ENCODE measurements at places on chromosomes 5 and 9.
A peak's percentile ranks its signal among the peaks of the same experiment; 100 is the strongest.

GRCh38 chr5:180081481-180081880 lies 9.9 kb upstream of the RNF130 start:
- no peak for DNase-seq

DNA sequence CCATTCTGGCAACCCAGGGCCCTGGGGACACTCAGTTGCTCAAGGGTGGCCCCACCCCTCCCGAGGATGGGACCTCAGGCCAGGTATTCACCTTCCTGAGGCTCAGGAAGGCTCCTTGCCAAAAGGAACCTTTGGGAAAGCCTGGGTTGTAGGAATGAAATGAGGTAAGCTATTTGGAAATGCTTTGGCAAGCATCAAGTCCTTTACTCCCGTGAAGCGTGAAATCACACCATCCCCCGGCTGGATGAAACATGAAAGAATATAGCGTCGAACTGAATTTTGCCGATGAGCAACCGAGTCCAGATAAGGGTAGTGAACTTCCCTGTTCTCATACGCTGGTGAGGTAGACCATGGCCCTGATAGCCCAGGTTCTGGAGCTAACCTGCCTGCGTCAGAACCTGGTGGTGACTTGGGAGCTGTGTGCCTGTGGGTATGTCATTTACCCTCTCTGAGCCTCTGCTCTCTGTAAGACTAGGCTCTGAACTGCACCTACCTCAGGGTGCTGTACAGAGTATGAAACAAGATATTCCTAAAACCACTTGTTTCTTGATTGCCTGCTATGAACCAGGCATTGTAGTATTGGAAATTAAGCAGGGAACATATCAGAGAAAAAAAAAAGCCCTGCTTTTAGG lies 105.3 kb upstream of the BOD1 start:
- DNase-seq, result no peak

DNA sequence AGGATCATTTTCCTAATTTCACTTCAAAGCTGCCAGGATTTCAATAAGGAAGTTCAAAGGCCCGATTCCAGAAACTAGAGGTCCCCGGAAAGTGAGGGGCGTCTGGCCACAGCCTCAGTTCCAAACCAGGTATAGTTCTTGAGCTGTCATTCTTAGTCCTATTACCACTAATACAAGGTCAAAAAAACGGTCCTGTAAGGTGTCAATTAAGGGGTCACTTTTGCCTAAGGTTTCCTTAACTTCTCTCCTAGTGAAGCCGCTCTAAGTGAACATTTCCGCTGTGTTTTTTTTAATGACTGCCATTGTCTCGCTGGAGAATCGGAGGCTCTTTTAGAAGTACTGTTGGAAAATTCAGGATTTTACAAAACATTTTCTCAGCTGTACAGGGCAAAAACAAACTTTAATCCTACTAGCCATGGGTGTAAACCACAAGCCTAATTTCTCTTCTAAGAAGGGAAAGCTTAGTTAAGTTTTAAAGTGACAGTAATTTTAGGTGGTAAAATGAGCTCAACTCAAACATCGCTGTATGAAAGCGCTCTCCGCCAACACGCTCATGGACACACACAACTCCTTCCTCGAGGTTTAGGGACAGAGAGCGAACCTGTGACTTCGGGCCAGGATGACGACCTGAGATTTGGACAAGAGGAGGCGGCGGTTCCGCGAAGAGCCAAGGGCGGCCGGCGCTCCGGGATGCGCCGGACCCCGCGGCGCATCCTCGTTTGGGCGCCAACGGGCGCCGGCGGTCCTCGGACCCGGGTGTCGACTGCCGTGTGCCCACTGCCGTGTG lies 76.7 kb upstream of the IFNE start:
- DNase-seq, result peak; percentile 25

DNA sequence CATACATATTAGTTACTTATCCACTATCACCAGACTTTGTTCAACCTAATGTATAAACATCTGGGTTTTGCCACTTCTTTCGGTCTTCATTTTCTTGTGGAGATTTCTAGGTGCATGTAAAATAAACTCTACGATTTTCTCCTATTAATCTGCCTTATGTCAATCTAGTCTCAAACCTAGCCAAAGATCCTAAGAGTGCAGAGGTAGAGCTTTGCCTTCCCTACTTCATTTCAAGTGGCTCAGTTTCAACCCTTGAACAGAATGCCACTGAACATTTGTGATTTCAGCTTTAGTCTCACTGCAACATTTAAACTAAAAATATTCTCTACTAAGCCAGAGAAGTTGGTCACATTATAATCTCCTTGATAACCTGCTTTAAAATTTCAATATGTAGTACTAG lies 94.0 kb downstream of the EDIL3 start:
- no peak for DNase-seq

DNA sequence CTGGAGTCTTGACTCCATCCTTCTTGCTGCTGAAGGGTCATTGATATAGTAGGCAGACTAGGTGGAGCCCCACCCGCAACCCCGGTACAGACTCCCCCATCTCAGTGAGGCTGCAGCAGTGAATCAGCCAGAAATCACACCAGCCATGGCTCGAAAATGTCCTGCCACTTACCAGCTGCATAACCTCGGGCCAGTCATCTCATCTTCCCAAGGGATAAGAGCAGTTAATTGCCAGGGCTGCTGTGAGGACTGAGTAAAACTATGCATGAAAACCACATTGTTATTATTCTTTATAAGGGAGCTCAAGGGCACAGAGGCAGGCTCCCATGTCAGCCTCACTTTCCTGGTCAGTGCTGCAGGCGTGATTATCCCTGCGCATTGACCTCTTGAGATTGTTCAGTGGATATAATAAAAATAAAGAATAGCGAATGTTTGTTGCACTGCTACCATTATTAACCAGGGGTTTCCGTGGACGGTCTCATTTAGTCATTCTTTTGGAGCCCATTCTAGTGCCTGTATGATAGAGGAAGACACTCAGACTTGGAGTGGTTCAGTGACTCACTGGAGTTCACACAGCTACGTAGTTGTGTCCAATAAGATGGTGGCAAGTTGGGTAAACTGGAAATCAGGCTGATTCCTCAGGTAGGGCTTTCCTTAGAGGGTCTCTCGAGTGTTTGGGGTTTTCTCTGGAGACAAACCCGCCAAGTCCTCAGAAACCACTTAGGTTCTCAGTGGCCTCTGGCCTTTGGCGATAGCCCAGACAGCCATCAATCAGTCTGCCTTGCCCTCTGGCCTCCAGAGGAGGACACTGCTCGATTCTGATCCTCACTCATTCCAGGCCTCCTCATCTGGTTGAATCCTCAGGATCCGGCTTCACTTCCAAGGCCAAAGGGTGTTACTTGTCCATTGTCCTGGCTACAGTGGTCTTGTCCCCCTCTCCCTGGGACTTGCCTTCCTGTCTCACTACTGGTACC lies 39.9 kb downstream of the COL15A1 start:
- no peak for DNase-seq

GRCh38 chr5:33938881-33939280 lies 2.7 kb downstream of the RXFP3 start:
- no peak for DNase-seq

DNA sequence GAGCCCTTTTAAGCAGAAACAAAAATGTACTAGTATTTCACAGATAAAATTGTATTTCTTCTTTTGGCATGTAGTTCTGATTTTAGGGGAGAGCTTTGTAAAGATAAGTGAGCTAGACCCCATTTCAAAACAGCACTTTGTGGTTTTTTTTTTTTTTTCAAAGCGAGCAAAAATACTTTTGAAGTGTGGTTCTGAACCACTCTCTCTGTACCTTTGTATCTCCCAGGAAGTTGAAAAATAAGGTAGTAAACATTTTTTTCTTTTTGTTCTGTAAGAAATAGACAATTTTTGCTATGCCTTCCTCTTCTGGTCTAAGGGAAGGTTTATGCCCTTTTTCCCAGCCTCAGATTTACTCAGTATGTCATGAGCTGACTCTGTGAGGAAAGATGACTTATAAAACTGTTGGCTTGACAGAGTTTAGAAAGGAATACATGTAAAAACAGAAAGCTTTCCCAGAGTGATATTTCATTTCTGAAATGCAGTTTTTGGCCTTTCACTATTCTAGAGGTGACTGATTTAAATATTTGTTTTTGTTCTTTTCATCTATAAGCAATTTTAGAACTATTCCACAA lies 12.5 kb downstream of the ERCC6L2 start:
- DNase-seq, result no peak

- no peak for DNase-seq
These were observed 14.5 kb upstream of the RARS1 start for GRCh38 chr5:168471785-168472184.

Data from GM20000 (cell line).